Cerebellar nuclear complex (tissue), 1 donor: ENCODE measurements at places on chromosomes 16 and 17.

GRCh38 chr16:4664538-4665418 is 28.6 kb upstream of the NUDT16L1 start:
- DNase-seq = no peak

DNA sequence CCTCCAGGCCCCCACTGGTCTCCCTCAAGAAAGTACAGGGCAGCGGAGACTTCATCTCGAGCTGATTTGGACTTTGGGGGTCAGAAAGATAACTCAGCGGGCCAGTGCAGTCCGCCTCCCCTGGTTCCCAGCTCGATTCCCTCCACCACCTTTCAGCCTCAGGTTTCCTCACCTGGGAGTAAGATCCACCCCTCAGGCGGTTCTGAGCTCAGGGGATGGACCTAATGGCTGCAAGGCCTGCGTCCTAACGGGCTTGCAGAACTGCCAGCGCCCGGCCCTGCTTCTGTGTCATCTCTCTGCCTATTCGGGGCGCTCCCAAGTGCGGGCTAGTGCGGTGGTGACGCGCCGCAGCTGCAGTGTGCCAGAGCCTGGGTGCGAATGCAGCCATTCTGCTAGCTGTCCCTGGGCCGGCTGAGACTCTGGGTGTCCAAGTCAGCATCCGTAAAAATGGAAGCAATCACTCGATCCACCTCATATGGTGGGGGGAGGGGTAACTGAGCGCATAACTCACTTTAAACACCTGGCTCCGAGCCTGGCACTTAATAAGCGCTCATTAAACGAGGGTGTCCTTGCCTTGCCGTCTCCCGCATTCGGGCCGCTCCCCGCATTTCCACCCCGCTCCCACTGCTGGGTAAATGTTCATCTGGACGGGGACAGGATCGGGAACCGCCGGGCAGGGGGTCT is 129.6 kb upstream of the LHX1 start:
- DNase-seq = no peak

- no peak for DNase-seq
These were observed 6.7 kb upstream of the GAST start for GRCh38 chr17:41705271-41705991.

DNA sequence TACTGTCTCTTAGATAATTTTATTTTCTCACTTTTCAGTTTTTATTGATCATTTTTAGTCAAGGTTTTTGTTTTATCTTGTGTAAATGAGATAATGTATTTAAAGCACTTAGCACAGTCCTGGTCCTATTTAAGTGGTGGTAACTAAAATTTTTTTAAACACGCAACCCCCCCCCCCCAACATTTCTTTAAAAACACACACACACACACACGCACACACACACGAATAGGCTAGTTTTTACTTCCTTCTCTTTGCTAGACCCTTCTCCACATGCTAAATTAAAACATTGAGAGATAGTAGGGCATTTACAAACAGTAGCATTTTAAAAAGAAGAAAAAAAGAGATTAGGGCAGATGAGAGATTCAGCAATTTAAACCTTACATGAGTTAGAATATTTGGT is 5.0 kb downstream of the NFATC3 start:
- DNase-seq = no peak

DNA sequence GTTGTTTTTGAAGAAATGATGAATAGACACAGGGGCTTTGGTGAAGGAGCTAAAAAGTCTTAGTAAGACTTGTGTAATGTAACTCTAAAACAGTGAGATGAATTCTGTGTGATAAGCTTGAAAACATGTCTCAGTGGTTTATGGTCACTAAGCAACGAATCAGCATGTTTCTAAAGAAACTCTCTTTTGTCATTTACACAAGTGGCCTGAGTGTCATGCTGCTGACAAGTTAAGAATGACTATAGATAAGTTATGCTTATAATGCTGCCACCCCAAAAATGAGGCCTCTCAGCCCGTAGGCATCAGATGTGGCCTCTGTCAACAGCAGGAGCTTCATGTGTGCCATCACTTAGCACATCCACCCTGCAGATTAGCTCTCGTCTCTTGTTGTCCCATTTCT is 8.7 kb downstream of the COX10 start:
- DNase-seq = no peak

DNA sequence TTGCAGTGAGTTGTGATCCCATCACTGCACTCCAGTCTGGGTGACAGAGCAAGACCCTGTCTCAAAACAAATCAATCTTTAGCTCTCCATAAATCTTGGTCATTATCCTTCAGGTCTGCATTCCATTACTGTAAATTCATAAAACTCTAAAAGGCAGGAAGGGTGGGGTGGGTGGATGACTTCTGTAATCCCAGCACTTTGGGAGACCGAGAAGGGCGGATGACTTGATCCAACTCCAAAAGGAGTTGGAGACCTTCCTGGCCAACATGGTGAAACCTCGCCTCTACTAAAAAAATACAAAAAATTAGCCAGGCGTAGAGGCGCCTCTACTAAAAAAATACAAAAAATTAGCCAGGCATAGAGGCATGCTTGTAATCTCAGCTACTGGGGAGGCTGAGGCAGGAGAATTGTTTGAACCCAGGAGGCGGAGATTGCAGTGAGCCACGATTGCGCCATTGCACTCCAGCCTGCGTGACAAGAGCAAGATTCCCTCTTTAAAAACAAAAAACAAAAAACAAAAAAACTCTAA is 2.2 kb upstream of the UBE2Z start:
- DNase-seq = no peak

DNA sequence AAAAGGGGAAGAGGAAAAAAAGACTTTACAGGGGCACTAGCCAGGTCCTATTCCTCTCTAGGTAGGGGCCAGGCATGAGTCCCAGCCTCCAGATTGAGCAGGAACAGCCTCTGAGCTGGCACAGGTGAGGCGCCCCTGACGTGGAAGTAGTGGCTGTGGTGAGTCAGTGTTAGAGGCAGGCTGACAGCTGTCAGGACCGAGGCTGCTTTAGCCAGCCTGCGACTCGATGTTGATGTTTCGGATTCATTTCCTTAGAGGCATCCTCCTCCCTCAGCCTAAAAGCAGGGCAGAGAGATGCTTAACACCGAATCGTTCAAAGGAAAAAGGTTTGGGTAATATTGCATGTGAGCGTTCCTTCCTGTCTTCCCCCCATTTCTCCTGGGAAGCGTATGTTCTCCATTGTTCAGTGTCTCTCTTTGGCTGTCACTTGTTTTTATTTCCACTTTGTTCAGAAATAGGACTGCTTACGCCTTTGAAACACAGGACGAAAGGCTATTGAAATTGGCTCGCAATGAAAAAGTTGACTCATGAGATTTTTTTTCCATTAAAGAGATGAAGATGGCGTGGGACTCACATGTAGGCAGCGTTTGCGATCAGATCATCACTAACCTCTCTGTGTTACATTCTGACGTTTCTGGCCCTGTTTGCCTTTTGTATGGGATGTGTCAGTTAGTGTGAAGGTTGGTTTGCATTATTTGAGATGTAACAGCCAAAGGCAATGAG is 1.3 kb downstream of the KIAA0513 start:
- peak; percentile 55 for DNase-seq

DNA sequence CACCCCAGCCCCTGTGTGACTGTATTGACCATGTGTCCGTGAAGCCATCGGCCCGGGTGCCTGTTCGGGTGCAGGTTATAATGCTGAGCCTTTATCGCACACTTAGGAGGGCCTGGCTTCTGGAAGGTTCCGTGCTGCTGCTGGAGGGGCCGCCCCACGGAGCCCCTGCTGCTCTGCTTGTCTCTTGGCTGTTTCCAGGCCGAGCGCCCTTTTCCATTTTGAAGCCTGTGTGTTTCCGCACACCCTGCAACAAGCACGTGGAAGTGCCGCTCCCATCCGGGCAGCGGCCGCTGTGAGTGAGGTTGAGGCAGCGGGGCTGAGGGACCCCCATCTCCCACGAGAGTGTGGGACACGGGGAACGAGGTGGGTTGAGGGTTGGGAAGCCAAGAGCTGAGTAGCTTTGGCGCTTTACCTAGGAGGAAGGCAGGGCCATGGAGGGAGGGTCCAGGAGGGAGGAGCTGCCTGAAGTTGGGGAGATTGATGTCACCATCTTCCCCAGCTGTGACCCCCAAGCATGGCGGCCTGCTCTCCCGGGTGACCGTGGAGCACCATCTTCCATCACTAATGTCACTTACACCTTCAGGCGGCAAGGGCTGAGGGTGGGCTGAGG is 200.1 kb upstream of the GSE1 start:
- DNase-seq = no peak

GRCh38 chr17:80539022-80539641 is 5.5 kb upstream of the RPTOR start:
- DNase-seq = no peak

DNA sequence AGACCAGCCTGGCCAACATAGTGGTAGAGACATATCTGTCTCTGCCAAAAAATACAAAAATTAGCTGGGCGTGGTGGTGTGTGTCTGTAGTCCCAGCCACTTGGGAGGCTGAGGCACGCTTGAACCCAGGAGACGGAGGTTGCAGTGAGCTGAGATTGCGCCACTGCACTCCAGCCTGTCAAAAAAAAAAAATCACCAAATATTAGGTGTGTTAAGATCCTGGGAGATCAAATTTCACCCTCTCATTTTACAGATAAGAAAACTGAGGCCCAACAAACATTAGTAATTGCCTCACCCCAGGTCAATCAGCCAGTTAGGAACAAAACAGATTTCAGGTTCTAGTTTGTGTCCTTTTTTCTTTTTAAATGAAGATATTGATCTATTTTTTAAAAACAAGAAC is 116.7 kb downstream of the MSI2 start:
- DNase-seq = no peak

- no peak for DNase-seq
These were observed 61.9 kb downstream of the WWP2 start for GRCh38 chr16:69823831-69824563.

- DNase-seq = no peak
These were observed 10.5 kb upstream of the KRT38 start for GRCh38 chr17:41451154-41451728.

- no peak for DNase-seq
These were observed 38.7 kb upstream of the DHX8 start for GRCh38 chr17:43445009-43445589.

DNA sequence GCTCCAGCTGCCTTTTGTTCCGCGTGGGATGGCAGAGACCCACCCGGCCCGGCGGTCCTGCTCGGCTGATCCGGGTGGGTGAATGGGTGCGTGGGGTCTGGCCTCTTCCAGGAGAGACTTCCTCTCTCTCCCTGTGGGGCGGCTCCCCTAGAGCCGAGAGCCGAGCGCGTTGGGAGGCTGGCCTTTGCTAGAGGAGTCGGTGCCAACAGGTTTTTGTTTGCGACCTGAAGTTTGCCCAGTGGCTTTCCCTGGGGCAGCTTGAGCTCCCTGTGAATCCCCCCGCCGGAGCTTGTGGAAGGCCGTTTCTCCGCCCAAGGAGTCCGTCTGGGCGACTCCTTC is 970 bp downstream of the EPN2 start:
- no peak for DNase-seq

DNA sequence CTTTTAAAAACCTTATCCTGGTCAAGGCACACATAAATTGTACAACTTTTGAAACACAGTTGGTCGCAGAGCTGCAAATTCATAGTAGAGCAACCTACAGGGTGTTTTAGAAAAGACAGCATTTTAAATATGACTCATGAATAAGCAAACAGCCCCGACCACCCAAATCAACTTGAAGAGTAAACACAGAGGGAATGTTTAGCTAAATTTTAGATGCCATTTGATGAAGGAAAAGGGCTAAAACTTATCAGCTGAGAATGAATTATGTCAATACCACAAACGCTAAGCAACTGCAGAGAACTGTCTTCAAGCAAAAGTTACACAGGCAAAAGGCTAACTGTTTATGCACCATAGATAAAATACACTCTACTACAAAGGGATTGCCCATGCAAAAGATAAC is 427.5 kb upstream of the PSMD7 start:
- DNase-seq = no peak

DNA sequence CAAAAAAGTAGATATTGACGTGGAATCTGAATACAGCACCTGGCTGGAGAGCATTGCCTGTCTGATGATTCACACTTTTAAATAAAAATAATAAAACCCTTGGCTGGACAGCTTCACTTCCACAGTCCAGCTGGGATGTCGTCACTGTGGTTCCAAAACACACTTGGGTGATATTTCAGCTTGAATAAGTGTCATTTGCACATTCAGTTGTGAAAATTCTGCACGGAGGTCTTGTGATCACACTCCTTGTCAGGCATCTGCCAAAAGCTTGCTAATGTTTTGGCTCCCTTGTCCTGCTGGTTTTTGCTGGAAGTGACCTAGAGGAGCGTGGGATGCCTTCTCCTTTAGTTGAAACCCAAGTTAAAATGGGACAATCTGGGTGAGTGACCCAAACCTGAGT is 60.7 kb downstream of the PCTP start:
- DNase-seq = no peak

- no peak for DNase-seq
These were observed 6.2 kb downstream of the TMEM238L start for GRCh38 chr17:10797476-10798328.

GRCh38 chr16:48864055-48864454 is 254.1 kb upstream of the N4BP1 start:
- DNase-seq = no peak

DNA sequence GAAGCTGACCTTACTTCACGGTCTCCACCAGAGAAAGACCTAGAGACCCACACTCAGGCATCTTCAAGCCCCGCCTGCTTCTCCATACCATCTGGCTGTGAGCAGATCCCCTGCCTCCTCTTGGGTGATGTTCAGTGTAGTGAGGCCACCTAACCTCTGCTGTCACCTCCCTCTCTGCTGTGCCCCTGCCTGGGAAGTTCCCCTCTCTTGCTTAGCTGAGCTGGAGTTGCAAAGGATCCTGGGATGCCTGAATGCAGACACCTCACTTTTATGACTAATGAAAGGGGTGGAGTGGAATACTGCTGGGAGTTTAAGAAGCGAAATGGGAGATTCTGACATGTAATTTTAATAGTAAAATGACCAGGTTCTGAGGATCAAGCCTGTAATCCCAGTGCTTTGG is 5.8 kb downstream of the IRX3 start:
- DNase-seq = no peak

GRCh38 chr16:81731649-81732048 is 47.4 kb upstream of the PLCG2 start:
- no peak for DNase-seq

DNA sequence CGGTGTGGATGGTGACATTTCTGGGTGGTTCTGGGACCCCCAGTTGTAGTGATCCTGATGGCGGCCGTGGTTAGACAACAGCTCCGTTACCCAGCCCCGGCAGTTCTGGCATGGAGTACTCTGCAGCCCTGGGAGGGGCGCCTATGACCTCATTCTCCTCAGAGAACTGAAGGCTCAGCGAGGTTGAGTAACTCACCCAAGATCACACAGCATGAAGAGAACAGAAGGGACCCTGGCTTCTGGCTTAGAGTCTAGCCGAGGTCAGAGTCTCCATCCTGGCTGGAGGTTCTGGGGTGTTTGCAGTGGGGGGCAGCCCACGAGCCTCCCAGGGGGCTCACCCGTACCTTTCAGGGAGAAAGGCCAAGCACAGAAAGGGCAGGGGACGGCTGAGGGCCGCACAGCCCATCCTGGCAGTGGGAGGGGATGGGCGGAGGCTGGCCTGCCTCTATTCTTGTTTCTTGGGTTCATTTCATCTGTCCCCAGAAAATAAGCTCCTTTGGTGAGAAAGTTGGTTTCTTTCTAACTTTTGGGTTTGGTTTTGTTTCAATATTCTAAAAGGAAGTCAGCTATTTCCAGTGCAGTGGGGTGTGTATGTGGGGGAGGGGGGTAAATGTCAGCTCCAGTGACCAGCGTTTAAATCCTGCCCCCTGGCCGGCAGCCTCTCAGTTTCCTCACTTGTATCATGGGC is 13.2 kb downstream of the ZFPM1 start:
- DNase-seq = no peak

- DNase-seq = no peak
These were observed 114.0 kb upstream of the ZFHX3 start for GRCh38 chr16:73161977-73162376.

- DNase-seq = no peak
These were observed 109.5 kb downstream of the CDH8 start for GRCh38 chr16:61926766-61927165.

- DNase-seq = no peak
These were observed 31.4 kb upstream of the TBX2 start for GRCh38 chr17:61368049-61368831.
